C1 segment of cervical spinal cord (tissue), 14 donors: ENCODE measurements at places on chromosomes 12 and 14.

DNA sequence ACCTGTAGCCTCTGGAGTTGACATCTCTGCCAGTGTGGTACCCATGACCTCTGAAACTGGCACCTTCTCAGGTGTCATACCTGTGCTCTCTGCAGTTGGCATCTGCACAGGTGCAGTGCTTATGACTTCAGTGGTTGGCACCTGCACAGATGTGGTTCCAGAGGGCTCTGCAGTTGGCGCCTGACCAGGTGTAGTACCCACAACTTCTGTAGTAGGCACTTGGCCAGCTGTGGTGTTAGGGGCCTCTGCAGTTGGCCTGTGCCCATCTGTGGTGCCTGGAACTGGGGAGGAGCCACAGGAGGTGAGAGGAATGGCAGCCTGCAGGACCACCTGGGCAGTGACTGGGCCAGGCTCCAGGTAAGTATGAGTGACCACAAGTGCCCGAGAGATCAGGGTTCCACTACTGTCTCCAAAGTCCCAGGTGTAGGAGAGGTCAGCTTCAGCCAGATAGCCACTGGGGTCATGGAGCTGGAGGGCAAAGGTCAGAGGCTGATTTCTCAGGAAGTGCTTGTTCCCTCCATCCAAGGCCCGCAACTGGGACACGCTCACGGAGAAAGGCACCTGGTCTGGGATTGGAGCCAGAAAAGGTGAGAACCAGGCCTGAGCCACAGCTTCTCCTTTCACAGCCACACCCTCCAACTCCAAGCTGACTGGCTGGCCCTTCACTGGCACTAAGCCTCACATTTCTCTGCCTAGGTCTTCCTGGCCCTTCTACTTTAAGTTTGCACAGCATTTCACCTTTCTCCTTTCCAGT, 8.6 kb downstream of the PMEL start:
- no peak for DNase-seq

DNA sequence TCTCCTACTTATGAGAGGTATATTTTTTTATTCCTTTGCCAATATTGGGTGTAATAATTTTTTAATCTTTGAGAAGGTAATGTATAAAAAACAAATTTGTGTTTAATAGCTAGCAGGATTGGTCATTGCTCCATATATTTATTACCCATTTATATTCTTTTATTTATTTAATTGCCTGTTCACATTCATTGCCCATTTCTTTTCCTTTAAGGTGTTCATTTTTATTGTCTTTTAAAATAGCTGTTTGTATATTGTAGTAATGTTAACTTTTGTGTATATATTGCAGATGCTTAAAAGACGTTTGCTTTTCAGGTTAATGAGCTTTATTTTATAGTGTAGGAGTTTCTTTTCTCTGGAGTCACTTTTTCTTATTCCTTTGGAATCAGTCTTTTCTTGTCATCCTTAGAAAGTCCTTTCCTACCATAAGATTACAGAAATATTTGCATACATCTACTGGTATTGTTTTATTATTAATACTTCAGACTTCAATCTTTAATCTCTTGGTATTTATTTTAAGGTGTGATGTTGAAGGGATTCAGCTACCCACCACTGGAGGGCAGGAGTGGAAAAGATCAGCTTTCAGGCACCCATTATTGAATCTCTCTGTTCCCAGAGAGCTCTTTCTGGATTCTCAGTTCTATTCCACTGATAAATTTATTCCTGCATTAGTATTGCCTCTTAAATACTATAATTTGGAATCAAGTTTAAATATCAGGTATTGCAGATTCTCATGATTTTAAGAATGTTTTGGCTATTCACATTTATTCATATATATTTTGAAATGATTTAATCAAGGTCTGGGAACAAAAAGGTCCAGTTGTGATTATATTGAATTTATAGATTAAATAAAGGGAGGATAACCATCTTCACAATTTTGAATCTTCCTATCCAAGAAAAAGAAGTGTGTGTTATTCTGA, 17.3 kb downstream of the PPM1A start:
- no peak for DNase-seq

- DNase-seq, result no peak
Observed at GRCh38 chr14:34297786-34298520, 164.1 kb downstream of the SPTSSA start.

DNA sequence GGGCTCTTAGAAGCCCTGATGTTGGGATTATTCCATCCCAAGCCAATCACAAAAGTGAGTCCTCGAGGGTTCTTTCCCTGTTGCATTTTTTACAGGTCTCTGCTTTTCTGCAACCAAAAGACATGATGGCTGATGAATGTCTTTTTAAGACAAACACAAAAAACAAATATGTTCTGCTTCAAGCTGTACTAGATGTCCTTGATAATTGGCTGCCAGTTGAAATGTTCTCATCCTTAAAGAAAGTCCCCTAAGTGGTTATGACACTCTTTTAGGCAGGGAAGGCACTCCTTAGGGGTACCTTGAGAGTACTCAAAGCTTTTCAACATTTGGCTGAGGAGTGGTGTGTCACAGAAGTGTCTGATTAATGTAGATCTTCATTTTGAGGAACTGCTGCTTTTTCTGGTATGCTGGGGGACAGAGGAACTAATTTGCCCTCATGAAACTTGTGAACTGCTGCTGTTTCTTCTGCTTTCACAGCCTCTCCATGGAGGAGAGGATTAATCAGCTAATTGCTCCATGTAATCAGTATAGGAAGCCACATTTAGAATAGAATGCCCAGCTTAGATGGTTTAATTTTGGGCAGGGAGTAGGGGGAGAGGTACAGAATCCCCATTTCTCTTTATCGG, 22.8 kb upstream of the IGF1 start:
- no peak for DNase-seq

DNA sequence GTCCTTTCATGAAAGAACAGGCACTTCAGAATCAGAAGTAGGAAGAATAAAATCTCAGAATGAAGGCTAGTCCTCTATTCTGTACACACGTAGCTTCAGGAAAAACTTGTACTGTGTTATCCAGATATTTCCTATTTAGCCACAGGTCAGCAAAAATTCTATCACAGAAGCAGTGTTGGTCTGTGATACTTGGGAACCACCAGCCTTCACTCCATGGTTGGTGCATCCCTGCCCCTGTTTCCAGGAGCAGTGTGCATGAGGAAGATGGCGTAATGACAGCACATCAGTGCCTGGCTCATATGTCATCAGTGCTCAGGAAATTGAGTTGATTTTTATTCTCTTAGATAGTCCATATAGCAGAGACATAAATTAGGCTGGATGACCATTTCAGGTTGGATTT, 87.7 kb downstream of the SAMD4A start:
- DNase-seq, result no peak

- no peak for DNase-seq
Observed at GRCh38 chr12:116096874-116097273, 180.6 kb downstream of the MED13L start.
